Gastroesophageal sphincter (tissue), 4 donors: ENCODE measurements at places on chromosomes 3 and 15.

GRCh38 chr15:64029633-64030032 is 16.7 kb downstream of the DAPK2 start:
- no peak for ATAC-seq

DNA sequence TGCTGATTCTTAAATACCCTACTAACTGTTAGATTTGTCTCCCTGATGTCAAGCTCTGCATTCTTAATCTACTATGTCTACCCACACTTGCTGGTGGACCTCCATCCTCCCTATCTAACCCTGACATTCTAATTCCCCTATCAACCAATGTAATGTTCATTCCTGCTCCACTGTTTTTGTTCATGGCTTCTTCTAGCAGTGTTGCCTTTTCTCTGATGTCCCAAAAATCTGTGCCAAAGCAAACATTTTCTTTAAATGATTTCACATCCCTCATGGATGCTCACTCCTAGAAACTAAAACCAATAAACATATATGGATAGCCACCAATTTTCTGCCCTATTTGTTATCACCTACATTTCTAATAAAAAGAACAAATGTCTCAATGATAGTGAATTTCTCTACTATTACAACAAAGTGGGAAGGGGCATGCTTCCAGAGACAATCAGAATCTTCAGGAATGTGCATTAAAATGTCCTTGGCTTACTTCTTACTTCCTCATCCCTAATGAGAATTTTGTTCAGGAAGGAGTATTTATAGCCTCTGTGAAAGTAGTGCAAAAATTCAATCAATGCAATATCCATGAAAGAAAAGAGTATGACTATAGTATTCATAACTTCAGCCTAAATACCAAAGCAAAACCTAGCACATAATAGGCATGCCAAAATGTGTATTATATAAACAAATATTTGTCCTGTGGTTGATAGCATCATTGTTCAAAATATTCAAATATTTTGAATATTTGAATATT is 273.3 kb downstream of the ZNF385D start:
- ATAC-seq: peak; percentile 34

DNA sequence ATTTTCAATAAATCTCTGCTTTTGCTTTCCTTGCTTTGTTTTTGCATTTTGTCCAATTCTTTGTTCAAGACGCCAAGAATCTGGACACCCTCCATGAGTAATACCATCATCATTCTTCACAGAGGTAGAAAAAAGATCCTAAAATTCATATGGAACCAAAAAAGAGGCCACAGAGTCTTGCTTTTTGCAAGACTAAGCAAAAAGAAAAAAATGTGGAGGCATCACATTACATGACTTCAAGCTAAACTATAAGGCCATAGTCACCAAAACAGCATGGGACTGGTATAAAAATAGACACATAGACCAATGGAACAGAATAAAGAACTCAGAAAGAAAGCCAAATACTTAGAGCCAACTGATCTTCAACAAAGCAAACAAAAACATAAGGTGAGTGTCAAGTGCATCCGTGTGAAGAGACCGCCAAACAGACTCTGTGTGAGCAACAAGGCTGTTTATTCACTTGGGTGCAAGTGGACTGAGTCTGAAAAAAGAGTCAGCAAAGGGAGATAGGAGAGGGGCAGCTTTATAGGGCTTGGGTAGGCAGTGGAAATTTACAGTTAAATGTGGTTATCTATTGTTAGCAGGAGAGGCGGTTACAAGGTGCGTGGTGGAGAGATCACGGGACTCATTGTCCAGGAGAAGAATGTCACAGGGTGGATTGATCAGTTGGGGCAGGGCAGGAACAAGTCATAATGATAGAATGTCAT is 10.9 kb downstream of the STRIT1 start:
- ATAC-seq: no peak

DNA sequence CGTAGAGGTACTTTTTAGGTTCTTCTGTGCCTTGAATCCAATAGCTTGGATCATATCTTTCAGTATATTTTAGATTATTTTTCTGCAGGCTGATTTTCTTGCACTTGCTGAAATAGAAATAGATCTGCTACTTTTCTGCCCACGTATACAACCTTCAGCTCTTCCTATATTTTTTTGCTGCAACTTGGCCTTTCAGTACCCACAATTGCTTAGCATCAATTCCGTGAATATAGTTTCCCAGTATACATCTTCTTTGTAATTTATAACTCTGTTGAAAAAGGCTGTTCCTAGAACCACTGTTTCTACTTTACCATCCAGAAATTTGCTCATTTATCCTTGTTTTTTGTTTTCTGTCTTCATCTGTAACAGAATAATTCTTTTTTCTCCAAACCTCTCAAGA is 36.2 kb downstream of the GTF2E1 start:
- no peak for ATAC-seq

DNA sequence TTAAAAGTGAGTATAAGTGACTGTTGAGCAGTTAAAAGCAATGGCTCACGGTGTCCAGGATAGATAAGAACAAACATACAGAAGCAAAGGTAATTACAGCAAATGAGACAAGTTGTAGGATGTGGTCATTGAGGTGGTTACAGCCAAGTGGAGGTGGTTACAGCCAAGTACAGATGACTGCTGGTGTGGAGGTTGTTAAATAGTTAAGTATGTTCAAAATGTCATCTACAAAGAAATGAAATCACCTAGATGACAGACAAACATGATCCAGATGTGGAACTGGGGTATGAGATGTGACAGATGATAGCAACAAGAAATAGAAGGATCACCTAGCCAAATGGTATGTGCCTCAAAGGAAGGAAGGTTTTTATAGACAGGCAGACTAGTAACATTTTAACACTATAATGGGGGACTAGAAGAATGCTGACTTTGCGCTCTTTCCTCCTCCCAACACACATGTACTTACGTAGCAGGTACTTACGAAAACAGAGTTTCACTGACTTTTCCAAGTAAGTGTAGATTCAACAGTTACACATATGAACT is 6.8 kb upstream of the ANKRD28 start:
- ATAC-seq: no peak

DNA sequence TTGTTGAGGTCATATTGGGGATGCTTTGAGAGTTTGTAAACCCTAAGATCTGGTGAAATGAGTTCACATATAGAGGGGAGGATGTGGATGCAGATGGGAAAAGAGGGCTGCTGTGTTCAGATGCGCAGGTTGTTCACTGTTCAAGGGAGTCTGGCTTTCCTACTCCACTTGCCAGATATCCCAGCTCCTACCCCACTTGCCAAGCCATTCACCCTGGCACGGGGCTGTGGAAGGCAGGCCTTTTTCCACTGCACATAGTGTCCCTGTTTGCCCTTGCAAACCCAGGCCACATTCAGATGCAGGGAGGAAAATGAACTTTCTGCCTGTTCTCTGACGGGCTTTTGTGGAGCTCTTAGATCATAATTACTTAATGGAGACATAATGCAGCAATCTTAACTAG is 29.0 kb downstream of the CRABP1 start:
- no peak for ATAC-seq

- no peak for ATAC-seq
Observed at GRCh38 chr3:63849175-63849574, 14.4 kb downstream of the THOC7 start.

GRCh38 chr3:174342941-174343501 is 516.1 kb upstream of the NAALADL2 start:
- no peak for ATAC-seq

- ATAC-seq: peak; percentile 76
Observed at GRCh38 chr3:11477407-11477911, 166.3 kb downstream of the VGLL4 start.

DNA sequence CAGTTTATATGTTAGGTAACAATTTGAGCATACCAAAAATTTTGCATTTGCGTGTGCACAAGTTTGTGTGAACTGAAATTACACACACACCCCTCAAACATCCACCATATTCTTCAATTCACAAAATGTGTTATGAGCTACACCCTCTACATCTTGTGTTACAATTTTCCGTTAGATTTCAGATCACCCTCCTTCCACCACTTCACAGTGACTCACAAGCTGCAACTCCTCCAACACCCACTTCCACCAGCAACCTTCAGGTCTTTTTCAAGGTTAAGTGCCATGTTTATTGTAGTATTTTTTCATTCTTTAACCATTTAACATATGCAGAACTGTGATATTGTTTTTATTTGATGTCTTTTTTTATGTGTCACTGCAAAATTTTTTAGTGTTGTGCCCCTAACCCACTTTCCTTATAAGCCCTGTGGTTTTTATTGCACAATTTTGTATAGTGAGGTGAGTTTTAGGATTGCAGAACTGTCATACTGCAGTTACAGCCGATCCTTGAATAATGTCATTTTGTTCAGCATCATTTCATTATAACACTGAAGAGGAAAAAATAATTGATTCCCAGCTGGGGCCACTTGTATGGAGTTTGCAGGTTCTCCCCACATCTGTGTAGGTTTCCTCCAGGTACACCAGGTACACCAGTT is 148.9 kb downstream of the PLCL2 start:
- no peak for ATAC-seq

- ATAC-seq: no peak
Observed at GRCh38 chr3:125017406-125017805, 38.4 kb downstream of the HEG1 start.

DNA sequence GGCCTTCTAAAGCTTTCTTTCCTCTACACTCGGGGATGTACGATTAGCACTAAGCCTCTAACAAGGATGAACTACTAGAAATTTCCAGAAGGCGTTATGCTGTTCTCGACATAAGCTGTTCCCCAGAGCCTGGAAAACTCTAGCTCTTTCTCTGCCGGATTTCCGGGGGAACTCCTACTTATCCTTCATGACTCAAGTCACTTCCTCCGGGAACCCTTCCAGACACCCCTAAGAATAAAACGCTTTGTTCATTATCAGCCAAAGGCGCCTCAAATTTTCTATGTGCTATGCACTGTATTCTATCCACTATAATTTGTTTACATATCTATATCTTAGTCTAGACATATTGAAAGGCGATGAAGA is 455 bp upstream of the SNAP23 start:
- ATAC-seq: peak; percentile 42

DNA sequence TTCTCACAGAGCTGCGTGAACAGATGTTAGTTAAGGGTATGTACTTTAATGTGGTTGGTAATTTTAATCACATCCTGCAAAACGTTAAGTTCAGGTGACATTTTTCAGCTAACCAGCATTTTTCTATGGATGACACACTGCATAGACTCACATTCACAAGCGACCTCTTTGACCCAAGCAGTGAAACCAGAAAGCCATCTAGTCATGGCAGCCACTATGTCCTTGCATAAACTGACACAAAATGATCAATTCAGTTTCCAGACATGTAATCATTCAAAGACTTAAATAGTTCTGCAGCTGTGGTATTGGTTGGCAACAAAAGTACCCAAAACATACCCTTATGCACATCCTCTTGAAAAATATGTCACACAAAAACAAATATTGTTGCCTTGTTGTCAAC is 7.4 kb upstream of the CAPN7 start:
- ATAC-seq: no peak

DNA sequence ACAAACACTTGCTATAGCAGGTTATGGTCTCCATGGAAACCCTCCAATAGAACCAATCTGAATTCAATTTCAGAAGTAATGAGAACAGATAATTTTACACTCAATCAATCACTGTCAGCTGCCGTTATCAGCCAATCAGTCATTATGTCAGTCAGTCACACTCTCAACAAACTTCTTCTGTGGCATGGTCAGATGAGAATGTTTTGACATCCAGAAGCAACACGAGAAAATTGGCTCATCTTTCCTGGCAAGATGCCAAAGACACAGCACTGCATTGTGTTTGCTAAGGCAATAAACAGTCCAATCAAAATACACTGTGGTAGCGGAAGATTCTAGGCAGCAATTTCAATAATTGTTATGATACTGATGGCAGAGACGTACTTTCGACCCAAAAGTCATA is 190.7 kb downstream of the RORA start:
- ATAC-seq: peak; percentile 37

DNA sequence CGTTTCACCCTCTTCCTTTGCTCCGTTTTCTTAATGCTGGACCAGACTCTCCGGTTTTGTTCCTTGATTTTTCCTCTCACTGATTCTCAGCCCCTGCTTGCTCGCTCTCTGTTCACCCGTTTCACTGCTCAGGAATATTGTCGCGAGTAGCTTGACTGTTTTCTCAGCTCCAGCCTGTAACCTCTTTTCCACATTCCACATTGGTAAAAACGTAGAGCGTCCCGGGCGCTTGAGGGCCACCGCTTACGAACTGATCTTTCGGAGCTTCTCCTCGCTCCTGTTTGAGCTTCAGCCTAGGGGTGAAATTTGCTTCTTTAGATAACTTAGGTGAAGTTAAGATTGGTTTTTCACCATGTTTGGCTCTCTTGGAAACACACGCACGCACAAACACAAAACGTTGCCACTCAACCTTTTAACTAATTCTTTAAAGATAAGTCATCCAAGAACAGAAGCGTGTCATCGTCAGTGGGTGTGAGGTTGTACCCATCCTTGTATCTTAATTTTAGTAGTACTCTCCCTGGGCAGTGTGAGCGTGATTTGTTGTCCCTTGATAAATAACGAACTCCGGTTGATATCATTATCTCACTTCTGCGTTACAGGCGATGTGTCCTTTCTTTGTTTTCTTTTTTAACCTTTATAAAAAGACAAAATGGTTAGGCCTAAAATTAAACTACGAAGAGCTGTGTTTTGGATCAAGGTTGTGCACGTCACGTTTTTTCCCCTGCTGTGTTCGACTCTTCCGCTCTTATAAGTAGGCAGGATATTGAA is 1.0 kb downstream of the PAK2 start:
- ATAC-seq: no peak

- no peak for ATAC-seq
Observed at GRCh38 chr3:185677146-185677829, 91.2 kb downstream of the SENP2 start.

- ATAC-seq: no peak
Observed at GRCh38 chr3:154182975-154183374, 61.8 kb downstream of the ARHGEF26 start.

GRCh38 chr3:45272828-45273470 is 46.9 kb upstream of the TMEM158 start:
- ATAC-seq: no peak

DNA sequence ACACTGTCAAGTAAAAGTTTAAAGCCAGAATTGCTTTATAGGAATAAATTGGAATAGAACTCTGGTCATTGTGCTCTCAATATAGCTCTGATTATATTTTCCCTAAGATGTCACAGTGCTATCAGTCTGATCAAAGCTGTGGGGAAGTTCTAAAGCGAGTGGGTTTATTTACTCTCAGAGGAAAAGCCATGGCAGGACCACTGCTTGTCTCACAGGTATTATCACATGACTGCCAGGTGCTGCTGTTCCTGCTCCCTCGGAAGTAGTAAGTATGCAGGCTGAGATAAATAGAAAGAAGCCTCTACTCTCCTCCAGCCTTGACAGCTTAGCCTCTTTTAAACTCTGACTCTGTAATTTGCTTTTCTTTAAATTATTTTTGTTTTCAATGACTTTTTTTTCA is 49.1 kb upstream of the UTS2B start:
- ATAC-seq: no peak

GRCh38 chr3:51338632-51339031 is 46.5 kb upstream of the MANF start:
- ATAC-seq: no peak

DNA sequence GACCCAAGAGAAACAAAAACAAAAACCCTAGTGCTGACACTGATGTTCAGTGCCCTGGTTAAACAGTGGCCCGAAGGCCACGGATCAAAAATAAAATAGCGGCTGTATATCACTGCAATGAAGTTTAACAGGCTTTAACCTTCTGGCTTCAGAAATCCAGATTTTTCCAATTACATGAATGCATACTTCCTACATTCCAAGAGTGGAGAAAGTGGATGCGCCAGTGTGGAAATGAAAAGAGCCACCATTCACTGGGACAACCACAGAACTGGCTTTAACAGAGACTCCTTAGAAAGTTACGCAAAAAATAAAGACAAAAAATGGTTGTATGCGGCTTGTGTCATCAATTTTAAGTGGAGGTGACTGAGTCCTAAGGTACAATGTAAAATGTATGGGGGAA is 522.2 kb downstream of the FHIT start:
- no peak for ATAC-seq
